CD4-positive, alpha-beta T cell treated with Interleukin-12 subunit alpha and Interleukin-12 subunit beta, for 1 hour (primary cell): ENCODE measurements at places on chromosomes 6 and 20.

GRCh38 chr6:89492025-89492640 is 59.2 kb downstream of the ANKRD6 start:
- DNase-seq = no peak

DNA sequence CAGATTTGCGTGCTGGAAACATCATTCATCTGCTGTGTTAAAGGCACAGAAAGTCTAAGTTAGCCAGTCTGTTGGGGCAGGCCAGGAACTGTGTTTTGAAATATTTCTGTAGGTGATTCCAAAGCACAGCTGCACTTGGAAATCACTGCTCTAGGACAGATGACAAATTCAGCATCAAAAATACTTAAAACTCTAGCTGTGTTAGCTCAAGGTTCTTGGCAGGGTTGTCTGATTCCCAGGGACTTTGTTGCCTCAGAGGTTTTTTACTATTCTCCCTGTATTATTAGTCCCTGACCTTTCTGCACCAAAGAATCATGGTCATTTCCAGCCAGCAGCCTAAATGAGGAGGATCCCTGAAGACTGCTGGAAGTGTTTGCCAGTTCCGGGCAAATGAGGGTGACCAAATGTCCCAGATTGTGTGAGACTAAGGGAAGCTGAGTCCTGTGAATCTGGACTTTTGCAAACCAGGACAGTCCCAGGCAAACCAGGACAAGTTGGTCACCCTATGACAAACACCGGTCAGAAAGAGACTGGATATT is 84.3 kb upstream of the TMEM30A start:
- DNase-seq = no peak

GRCh38 chr20:7500231-7500663 is 440.0 kb downstream of the HAO1 start:
- no peak for DNase-seq

- no peak for DNase-seq
These were observed 5.9 kb downstream of the RNF146 start for GRCh38 chr6:127272576-127272975.

DNA sequence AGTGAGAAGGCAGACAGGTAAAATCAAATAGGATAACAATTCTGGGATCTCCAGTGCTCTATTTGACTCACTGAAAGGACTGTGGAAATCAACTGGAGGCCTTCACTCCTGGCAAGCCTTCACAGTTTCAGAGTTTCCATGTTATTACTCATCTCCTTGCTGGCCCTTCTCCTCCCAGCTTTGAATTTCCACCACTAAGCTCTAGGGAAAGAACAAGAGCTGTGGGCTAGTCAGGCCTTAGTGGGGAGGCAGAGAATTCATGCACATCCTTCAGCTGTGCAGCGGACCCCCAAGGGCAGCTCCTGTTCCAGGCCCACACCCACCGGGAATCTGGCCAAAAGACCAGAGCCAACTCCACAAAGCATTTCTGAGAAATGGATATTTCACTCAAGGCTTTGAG is 26.0 kb downstream of the MYLIP start:
- no peak for DNase-seq

GRCh38 chr6:128882991-128883611 is at the start of gene LAMA2:
LAMA2 (plus strand) TSS chr6:128883138; CDS start chr6:128883246, 108 bp downstream.
- no peak for DNase-seq

GRCh38 chr20:20317621-20318364 is 50.1 kb upstream of the INSM1 start:
- no peak for DNase-seq

- DNase-seq = no peak
These were observed 404.4 kb upstream of the RNF217 start for GRCh38 chr6:124557873-124558272.

DNA sequence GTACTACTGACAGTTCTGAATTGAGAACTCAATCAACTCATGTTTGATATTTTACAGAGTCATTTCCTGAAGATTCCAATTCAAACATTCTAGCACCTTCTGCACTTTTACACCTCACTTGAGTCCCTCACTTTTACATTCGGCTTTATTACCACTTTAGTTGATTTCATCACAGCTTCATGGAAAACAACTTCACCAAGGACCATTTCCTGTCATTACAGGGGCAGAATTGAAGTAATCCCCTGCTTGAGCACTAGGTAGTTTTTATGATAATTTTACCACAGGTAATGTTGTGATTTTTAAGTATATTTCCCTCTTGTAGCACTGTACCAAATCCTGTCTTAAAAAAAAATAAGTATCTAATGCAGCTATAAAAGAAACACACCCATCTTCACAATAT is 312.9 kb downstream of the BTBD9 start:
- no peak for DNase-seq

DNA sequence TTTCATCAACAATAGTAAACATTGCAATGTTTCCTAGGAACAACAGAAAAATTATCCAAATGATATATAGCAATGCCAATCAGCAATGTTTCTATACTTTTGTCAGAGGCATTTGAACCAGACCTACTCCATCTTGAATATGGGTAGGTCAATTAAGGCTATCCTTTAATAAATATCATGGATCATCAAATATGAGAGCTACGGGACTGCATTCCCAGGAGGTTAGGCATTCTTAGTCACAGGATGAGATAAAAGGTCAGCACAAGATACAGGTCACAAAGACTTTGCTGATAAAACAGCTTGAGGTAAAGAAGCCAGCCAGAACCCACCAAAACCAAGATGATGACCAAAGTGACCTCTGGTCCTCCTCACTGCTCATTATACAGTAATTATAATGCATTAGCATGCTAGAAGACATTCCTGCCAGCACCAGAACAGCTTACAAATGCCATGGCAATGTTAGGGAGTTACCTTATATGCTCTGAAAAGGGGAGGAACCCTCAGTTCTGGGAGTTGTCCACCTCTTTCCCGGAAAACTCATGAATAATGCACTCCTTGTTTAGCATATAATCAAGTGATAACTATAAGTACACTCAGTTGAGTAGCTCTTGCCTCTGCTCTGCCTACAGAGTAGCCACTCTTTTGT is 8.6 kb upstream of the SERPINB6 start:
- DNase-seq = no peak

- DNase-seq = no peak
These were observed 2.9 kb downstream of the CCND3 start for GRCh38 chr6:41938590-41939175.

DNA sequence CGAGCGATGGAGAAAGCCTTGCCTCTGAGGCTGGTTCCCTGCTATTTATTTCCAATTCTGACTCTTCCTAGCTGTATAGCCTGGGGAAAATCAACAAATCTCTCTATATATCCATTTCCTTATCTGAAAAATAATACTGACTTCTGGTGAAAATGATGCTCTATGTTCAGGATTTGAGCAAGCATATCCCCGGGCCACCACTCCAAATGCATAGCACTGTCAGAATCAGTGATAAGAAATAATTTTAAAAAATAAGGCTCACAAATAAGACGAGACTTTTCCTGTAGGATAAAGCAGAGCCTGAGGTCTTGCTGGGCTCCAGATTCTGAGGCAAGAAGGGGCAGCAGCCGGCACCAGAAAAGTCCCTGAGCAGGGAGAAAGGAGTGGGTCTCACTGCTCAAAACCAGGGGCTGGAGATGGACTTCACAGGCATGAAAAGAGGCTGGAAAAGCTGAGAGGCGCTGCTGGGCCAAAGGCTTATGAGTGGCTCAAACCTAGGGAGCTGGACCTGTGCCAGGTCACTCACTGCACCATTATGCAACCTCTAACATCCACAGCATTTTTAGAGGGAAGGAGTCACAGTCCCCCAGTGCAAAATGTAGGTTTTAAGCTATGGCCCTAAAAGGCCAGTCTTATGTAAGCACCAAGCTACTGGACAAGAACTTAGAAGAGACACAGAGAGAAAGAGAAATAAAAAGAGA is 48.1 kb upstream of the SLC17A4 start:
- DNase-seq = no peak

GRCh38 chr6:43860285-43860684 is 90.3 kb downstream of the VEGFA start:
- DNase-seq = no peak

GRCh38 chr6:160030103-160030502 is 61.2 kb downstream of the IGF2R start:
- no peak for DNase-seq

GRCh38 chr6:168097221-168097620 is 18.2 kb upstream of the FRMD1 start:
- no peak for DNase-seq

DNA sequence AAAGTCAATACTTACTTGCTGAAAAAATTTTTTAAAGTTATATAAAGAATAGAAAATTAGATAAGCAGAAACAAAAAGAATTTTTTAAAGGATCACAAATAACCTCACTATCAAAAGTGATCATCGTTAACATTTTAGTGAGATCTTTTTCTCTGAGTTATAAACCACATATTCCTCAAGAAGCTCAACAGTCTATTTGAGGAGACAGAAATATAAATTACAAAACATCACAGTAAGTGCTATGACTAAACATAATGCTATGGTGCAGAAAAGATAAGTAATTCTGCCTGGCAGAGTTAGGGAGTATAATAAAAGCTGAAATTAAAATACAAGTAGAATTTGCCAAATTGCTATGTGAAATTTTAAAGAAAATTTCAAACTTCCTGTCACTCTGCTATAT is 226.7 kb downstream of the LMBRD1 start:
- DNase-seq = no peak

- DNase-seq = no peak
These were observed 38.6 kb upstream of the NOL4L start for GRCh38 chr20:32623667-32624157.

DNA sequence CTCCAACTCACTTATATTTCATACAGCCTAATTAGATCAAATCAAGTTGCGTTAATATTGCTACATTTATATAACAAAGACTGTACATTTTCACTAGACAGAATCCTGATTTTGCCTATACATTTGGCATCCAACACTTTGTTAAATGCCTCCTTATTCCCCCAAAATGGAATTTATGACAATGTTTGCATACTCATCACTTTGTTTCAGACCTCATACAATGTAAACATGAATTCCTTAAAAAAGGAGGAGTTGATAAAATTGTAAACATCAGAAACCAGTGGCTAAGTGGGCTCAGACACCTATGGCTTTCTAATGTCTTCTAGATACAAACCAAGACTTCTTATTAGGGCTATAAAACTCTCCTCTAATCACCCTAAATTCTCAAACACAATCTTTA is 87.3 kb downstream of the CHD6 start:
- DNase-seq = no peak

DNA sequence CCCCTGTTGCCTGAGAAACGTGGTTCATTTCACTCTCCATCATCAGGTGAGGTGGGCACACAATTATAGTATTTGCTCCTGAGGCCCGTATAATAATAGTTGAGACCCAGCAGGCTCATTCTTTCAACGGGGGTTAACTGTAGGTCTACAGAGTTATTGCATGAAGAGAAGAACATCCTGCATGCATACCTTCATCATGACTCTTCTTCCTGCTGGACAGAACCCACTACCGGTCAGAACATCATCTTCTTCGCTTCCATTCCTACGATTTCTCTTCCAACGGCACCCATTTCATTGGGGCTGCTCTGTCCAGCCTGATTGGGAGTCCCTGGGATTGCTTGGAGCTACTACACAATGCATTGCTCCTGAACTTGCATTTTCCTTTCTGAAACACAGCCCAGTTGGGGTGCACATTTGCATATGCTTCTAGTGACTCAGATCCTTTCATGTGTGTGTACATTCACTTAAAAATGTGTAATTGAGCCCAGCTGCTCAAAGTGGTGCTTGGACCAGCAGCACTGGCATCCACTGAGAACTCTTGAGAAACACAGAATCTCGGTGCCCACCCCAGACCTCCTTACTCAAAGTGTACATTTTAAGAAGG is 57.4 kb downstream of the SLC24A3 start:
- DNase-seq = no peak

GRCh38 chr6:52162940-52163908 is 23.0 kb upstream of the IL17A start:
- DNase-seq = peak; percentile 46

GRCh38 chr20:22312744-22313346 is 271.5 kb downstream of the FOXA2 start:
- no peak for DNase-seq

DNA sequence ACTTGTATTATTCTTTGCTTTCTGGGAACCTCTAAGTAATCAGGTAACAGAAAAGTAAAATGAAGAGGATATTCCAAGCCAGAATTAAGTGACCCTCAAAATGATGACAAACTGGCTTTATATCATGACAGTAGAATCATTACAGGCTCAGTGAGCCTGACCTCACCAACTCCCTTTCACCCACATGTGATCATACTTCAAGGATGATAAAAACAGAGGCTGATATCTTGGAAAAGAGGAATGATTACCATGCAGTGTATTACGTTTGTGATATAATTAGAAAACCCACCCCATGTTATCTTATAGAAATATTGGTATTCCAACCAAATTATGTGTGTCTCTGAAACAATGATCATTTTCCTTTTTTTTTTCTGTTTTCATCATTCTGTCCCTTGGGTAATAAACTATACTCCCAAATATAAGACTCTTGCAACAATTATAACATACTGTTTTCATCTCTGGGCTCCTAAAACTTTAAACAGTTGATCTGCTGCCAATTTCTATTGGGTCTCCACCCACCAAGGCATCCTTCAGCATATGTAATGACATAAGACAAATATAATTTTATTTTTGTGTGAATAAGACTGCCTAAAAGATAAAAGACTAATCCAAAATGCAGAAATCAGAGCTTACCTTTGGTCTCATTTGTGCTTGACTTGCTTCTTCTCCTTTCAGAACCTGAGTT is 115.7 kb downstream of the DST start:
- no peak for DNase-seq

GRCh38 chr6:13643125-13643524 is 28.0 kb downstream of the NOL7 start:
- no peak for DNase-seq

- no peak for DNase-seq
These were observed 10.6 kb upstream of the CCN5 start for GRCh38 chr20:44704551-44704971.
